ENCODE measurements at places on chromosomes 7 and 10. TPM values are rescaled to one million over a fixed set of nuclear protein-coding genes. Genes with fewer than 3 reads are reported as not detected.

Gene RSPH10B
- not detected for polyA plus RNA-seq

Gene WNT16
- 0.58 TPM for polyA plus RNA-seq

Gene SEC23IP
- polyA plus RNA-seq, result 46.8 TPM

Gene SEC31B
- polyA plus RNA-seq, result 7.7 TPM

Gene LIPK
- not detected for polyA plus RNA-seq

Gene LIPF
- not detected for polyA plus RNA-seq

Gene VSTM4
- polyA plus RNA-seq, result 8.5 TPM

Gene PBLD
- polyA plus RNA-seq, result 12.8 TPM

Gene ATRNL1
- 3.7 TPM for polyA plus RNA-seq

Gene TRIM74
- polyA plus RNA-seq, result 0.74 TPM

Gene PCBD1
- polyA plus RNA-seq, result 107 TPM

Gene SLC26A5
- polyA plus RNA-seq, result 0.28 TPM

Gene RAMP3
- not detected for polyA plus RNA-seq

Gene MACROH2A2
- polyA plus RNA-seq, result 45.7 TPM

Gene UCMA
- not detected for polyA plus RNA-seq

Gene CUTC
- polyA plus RNA-seq, result 26.3 TPM

Data from hepatocyte (in vitro differentiated cells).